Stimulated activated CD4-positive, alpha-beta T cell treated with anti-CD3 and anti-CD28 coated beads, Interleukin-1b, Interleukin-23, amount 100 ng/mL, for 1 hour (primary cell): ENCODE measurements at places on chromosomes 7 and 10.

GRCh38 chr7:134422008-134422407, 36.9 kb downstream of the AKR1B1 start:
- DNase-seq, result no peak

- no peak for DNase-seq
These were observed 6.3 kb upstream of the DDIT4 start for GRCh38 chr10:72267381-72267780.

DNA sequence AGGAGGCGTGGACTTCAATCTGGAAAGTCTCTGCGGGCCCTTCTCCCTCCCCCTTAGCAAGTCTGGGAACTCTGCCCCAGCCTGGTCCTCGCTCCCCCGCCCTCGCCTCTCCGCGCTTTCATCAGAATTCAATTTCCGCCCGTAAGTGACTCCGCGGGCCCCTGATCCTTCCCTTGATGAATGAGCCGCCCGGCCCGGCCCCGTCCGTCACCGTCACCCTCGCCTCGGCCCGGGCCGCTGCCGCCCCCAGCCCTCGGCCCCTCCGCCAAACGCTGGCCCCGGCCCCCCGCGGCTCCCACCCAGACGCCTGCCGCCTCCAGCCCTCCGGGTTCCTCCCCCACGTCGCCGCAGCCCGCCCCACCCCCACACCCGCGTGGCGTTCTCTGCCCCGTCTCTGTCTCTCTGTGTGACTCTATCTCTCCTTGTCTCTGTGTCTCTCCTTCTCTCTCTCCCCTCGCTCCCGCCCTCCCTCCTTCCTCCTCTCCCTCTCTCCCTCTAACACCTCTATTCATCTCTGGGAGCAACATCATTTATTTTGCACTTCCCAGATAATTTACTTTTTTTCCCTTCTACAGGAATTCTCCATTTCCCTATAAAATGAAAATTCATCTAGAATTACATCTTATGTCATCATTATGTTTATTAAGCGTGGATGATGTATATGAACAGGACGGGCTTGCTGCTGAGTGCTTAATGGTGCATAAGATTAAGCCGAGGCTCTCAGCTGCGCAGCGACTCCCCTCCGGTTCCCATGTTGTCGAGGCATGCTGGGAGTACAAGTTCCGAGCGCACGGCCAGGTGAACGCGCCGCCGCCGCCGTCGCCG, 91.2 kb upstream of the PAX2 start:
- no peak for DNase-seq

DNA sequence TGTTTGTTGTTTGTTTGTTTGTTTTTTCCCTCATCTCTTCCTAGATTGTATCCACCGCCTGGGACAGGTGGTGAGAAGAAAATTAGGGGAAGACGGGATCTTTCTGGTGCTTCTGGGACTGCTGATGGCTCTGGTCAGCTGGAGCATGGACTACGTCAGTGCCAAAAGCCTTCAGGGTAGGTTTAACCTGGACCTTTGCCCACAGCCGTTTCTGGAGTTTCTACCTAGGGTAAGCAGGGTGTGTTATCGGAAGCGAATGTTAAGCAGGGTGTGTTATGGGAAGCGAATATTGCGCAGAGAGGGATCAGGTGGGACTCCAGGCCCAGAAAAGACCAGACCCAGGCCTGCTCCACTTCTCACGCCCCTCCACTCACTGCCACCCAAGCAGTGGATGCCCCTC, 4.7 kb downstream of the CLCN1 start:
- DNase-seq, result no peak

- DNase-seq, result no peak
These were observed 24.3 kb downstream of the PDGFA start for GRCh38 chr7:495326-495725.

DNA sequence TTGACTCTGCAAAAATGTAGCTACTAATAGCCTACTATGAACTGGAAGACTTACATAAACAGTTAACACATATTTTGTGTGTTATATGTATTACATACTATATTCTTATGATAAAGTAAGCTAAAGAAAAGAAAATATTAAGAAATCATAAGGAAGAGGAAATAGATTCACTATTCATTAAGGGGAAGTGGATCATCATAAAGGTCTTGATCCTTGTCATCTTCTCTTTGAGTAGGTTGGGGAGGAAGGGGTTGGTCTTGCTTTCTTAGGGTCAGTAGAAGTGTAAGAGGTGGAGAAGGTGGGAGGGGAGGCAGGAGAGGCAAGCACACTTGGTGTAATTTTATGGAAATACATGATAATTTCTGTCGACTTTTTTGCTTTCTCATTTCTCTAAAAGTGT, 81.3 kb downstream of the NAMPT start:
- no peak for DNase-seq

DNA sequence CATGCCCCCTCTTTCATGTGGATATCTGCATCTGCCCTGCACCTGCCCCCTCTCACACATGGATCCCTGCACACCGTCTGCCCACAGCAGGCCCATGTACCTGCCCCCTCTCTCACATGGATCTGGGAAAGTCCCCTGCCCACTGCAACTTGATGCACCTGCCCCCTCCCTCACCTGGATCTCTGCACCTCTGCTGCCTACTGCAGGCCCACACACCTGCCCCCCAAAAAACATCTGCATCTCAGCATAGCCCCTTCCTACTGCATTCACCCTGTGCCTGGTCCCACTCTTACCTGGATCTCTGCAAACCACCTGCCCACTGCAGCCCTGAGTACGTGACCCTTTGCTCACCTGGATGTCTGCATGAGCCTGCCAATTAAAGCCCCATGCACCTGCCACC, 479.8 kb downstream of the PTPRN2 start:
- no peak for DNase-seq

GRCh38 chr10:31381766-31382316, 62.8 kb downstream of the ZEB1 start:
- no peak for DNase-seq

GRCh38 chr10:33739031-33739430, 404.6 kb upstream of the NRP1 start:
- no peak for DNase-seq

- no peak for DNase-seq
These were observed 68.2 kb downstream of the GALNT11 start for GRCh38 chr7:152093717-152094116.

DNA sequence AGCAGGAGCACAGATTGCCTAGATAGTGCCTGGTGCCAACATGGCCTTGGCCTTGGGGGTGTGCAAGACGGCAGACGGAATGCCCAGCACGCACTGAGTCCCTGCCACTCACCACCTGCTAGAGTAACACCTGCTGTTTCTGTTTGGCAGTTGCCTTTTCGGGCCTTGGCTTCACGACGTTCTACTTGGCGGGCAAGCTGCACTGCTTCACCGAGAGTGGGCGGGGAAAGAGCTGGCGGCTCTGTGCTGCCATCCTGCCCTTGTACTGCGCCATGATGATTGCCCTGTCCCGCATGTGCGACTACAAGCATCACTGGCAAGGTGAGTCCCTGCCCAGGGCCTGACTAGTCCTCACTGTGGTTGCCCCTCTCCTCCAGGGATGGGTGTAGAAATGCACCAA, 118.0 kb downstream of the PLPP4 start:
- DNase-seq, result no peak

DNA sequence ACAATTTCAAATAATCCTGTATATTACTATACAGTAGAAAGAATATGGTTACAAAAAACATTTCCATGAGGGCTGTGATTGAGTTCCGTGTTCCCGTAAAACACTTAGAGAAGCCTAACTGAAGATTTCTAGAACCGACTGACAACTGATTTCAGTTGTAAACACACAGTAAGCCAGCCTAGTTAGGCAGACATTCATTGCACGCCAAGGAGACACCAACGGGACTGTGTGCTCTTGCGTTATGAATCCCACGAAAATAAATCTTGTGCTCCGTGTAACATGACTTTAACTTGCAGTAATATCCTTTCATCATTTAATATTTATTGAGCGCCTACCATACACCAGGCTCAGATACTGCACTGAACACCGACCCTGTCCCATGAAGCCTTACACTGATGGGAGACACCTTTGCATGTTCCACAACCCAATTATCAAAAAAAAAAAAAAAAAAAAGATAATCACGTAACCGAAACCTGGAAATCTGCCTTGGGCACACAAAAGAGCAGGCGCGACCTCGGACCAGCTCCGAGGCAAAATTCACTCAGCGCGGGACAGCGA, 420 bp upstream of the KLHL7 start:
- DNase-seq, result no peak

GRCh38 chr10:8504499-8504898, 450.0 kb downstream of the GATA3 start:
- no peak for DNase-seq

DNA sequence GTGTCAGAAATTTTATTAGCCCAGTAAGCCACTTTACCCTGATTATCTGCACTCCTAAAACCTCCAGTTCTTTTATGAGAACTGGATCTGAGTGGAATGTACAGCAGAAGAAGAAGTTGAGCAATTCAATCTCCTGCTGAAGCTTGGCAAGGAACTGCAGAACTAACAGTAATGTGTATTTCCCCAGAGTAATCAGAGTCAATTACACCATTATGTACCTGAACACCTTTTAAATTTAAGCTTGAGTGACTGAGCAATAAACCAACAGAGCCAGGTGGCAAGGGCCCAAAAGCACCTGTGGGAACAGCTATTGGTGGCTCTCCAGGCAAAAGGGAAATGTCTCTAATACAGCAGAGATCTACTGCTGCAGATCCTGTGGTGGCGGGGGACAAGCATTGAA, 40.1 kb upstream of the AKR1C2 start:
- DNase-seq, result no peak

GRCh38 chr10:14757394-14757793, 17.3 kb downstream of the FAM107B start:
- no peak for DNase-seq

- DNase-seq, result no peak
These were observed 23.9 kb upstream of the ZNF273 start for GRCh38 chr7:64879086-64879730.

- no peak for DNase-seq
These were observed 94.1 kb upstream of the TMEM26 start for GRCh38 chr10:61547297-61547696.

GRCh38 chr10:117417196-117417595, 42.0 kb upstream of the PDZD8 start:
- no peak for DNase-seq

DNA sequence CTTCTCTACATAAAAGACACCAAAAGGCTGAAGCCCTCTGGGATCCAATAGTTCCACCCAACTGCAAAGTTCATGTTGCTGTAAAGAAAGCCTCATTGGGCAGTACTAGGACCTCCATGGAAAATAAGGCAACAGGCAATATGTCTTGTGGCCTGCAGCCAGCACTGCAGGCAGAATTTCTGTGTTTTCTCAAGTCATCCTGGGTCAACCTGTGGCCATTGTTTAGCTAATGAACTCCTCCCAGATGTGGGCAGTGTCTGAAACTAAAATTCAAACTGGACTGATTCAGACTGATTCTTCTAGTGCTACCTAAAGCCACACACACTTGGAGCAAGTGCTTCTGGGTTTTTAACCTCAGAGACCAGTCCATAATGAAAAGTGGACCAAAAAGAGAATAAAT, 141.5 kb downstream of the PPP1R17 start:
- no peak for DNase-seq

DNA sequence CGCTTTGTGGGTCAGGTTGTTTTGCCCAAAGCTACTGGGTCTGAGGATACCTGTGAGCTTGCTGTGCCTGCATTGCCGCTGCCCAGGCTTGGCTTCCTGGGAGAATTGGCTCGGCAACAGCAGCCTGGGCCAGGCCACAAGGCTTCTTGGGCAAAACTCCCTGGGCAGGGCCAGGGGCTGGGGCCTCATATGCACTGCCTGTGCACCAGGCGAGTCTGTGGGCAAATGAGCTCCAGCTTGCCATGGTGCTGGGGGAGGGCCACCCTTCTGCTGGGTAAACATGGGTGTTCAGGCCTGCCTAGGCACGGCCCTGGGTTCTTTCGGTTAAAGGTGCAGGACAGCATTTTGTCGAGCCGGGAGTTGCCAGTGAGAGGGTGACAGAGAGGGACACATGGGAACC, 19.4 kb downstream of the ZMIZ1 start:
- no peak for DNase-seq

DNA sequence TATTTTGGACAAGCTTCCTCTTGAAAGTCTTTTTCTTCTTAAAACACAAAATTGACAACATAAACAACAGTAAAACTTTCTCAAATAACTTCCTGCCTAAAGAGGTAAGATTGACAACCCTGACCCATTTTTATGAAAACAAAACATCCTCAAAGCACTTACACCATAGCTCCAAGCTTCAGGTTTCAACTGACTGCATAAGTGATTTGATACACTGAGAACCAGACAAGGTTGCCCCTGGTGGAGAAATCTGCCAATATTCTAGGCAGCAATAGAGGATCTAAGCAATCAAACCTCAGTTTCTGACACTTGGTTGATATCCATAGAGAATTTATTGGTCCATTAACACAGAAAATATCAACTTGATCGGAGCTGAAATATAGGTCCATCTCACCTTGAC, 147.8 kb downstream of the ELAPOR2 start:
- DNase-seq, result no peak

GRCh38 chr10:69721690-69722310, 79.9 kb upstream of the COL13A1 start:
- no peak for DNase-seq

GRCh38 chr7:150831851-150832250, 20.5 kb upstream of the AOC1 start:
- DNase-seq, result no peak

DNA sequence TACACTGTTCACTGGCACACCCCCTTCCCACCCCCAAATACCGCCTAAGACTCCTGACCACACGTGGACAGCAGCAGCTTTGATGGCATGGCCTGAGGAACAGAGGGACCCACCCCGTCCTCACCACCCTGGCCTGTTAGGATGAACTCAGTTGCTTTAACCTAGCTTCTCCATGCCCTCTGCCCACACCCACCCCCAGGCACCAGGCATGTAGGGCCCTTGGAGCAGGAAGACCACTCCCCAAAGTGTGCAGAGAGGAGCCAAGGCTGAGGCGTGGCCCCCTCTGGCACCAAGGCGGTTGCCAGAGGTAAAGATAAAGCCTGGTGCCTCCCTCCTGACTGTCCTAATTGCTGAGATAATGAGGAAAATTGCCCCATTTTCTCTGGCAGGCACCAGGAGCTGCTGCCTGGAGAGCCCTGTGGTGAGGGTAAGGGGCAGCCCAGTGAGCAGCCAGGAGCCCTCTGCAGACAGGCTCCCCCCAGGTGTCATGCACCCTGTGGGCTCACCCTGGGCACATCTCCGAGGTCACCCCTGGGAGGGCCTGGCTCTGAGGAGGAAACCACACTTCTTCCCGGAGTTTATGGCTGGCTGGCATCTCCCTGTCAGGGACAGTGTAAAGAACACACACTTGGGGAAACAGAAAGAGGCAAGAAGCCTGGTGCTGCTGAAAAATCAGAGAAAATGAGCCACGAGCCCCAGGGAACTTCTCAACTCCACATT, 47.7 kb downstream of the LRRC20 start:
- DNase-seq, result no peak
